ENCODE measurements at places on chromosomes 5 and 9.

DNA sequence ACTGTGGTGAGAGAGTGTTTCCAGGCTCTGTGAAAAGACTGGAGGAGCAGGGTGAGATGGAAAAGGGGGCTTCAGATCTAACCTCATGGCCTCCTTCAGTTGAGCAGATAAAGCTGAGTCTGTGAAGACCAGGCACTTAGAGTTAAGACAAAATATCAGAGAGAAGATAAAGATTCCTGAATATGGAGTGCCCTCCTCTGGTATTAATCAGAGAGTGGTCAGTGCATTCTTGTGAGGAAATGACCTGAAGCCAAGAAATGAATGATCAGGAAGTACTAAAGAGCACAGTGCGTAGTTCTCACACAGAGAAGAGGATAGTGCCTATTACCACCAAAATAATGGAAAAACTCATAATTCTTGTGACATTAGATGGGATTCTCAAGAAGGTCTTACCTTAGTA, 1417.0 kb upstream of the ACO1 start:
- no peak for DNase-seq

DNA sequence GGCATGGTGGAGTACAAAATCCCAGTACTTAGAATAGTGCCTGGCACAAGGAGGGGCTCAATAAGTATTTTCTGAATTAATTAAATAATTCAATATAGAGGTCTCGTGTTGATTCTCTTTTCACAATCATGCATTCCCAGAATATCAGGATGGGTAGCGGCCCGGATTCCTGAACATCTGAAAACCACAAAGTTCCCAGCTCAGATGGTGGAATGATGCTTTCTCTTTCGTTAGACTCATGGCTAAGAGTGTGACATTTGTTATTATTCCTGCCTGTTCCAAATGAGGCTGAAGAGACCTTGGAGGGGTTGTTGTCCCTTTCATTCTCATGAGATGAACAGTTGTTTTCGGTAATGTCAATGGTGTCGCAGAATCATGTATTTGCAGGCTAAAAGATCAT, 95.4 kb upstream of the LIFR start:
- DNase-seq, result no peak

DNA sequence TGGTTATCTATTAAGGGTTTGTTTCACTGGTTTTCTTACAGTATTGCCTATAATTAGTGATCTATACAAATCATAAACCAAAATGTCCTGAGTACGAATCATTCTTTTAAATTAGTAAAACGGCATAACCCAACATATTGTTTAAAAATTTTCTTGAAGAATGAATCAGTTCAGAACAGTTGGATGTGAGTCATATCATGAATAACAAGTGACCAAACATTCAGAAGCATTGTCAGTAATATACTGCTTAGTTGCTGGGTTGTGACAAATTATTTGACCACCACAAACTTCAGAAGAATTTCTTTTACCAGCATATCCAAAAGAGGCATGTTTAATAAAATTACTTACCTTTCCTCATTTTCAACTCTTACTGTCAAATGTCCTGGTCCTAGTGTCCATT, 111.2 kb downstream of the UNC13B start:
- DNase-seq, result no peak

GRCh38 chr9:7241694-7242093, 483.9 kb downstream of the KDM4C start:
- no peak for DNase-seq

- no peak for DNase-seq
Measured at GRCh38 chr9:114275246-114276004, 47.5 kb upstream of the ORM1 start.

GRCh38 chr9:123453076-123453667, 97.2 kb downstream of the CRB2 start:
- DNase-seq, result no peak

- DNase-seq, result no peak
Measured at GRCh38 chr5:73922875-73923557, 297.0 kb downstream of the ARHGEF28 start.

DNA sequence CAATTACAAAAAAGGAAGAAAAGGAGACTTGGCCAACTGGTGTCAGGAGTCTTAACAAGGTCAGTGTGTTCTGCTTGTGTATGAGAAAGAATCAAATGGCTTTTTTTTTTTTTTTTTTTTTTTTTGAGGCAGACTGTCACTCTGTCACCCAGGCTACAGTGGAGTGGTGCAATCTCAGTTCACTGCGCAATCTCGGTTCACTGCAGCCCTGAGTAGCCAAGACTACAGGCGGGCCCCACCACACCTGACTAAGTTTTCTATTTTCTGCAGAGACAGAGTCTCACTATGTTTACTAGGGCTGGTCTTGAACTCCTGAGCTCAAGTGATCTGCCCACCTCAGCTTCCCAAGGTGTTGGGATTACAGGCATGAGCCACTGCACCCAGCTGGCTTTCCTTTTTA, 3.1 kb upstream of the IL7R start:
- peak; percentile 46 for DNase-seq
